Activated CD4-positive, CD25-positive, alpha-beta regulatory T cell treated with anti-CD3 and anti-CD28 coated beads, Interleukin-2, amount 50 U/mL, for 24 hours (primary cell): ENCODE measurements at places on chromosomes 16 and 17.

DNA sequence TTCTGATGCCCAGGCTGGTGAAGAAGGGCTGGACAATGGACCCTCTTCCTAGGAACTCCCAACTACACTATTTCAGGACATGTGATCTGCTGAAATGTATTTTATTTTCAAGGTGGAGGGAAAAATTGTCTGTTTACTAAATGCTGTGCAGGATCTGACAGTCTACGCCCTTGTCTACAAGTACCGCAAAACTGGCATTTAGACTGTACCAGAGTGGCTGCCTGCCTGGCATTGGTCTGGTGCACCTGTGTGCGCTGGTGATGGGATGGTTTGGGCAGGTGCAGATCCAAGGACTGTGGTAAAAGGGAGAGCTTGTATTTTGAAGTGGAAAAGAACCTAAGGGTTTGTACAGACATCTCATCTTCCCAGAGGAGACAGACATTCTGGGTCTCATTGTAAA lies 79.7 kb downstream of the AIPL1 start:
- no peak for ATAC-seq

DNA sequence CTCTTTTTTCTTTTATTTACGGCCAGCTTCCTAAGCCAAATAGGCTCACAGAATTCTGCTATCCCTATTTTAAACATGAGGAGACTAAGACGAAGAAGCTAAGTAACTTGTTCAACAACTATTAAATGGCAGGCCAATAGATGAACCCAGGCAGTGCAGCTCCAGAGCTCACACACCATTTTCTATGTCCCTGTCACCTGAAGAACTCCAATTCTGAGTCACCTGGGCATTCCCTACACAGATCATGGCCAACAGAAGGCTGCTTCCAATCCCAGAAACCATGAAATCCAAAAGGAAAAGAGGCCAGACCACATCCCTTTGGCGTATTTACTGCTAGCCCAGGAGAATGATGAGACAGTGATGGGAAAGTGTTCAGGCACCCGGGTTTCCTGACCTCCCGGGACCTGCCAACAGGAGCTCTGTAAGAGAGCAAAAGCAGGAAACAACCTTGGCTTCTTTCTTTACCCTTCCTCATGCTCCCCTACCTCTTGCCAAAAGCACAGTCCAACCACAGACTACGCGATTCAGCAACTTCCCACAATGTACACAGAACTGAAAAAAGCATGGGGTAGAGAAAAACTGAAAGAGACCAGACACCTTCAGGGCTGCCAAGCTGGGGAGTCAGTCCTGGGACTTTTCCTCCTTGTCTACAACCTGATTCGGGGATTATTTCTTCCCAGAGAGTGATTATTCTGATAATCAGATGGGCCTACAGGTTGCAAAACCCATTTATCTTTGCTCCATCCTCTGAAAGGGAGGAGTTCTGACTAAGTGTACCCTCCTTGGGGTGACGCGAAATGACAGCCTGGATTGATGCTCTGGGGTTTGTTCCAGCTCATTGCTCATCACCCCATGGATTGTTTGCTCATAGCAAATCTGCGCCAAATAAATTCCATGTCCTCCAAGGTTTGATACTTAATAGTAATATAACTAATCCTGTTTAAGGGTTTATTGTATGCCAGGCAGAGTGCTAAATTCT lies 47.8 kb upstream of the HAS3 start:
- ATAC-seq: no peak

GRCh38 chr16:64292161-64292560 lies 829.7 kb downstream of the CDH11 start:
- ATAC-seq: no peak

DNA sequence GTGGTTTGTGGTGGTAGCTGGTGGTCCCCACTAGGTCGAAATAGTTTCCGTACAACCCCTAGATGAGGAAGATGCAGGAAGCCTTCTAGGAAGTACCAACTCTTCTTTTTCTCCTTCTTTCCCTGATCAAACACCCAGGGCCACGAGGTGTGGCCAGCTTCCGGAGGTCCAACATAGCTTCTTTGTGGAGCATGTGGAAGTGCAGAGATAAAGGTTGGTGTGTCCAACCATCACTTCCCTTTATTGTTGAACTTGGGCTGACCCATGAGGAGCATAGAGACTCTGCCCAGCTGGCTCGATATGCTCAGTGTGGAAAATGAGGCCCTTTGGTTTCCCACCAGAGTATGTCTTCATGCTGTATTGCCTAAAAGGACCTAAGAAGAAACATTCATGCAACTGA lies 6.3 kb upstream of the RGS9 start:
- ATAC-seq: no peak

GRCh38 chr17:60508384-60508980 lies 17.6 kb downstream of the APPBP2 start:
- ATAC-seq: no peak

- no peak for ATAC-seq
Measured at GRCh38 chr16:1125471-1125870, 27.4 kb upstream of the CACNA1H start.

GRCh38 chr17:1709403-1709951 lies 700 bp downstream of the TLCD2 start:
- no peak for ATAC-seq

- ATAC-seq: no peak
Measured at GRCh38 chr17:6599364-6599763, 41.1 kb downstream of the KIAA0753 start.

DNA sequence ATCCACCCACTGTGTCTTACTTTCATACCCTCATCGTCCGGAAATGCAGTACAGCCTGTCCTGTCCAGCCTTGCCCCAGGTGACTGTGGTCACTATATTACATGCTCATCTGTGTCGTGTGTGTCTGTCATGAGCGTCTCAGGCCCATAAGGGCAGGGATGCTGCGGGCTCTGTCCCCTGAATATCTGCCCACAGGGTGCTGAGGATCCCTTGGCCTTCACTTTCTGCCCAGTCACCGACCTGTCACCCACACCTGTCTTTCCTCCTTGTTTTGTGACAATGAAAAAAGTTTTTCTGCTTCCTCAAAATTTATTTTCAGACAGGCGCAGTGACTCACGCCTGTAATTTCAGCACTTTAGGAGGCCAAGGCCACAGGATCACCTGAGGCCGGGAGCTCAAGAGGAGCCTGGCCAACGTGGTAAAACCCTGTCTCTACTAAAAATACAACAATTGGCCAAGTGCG lies 1.4 kb upstream of the CTRB1 start:
- ATAC-seq: no peak

- ATAC-seq: no peak
Measured at GRCh38 chr17:681738-682529, 32.7 kb downstream of the VPS53 start.

GRCh38 chr17:4934173-4934979 lies 2.3 kb downstream of the GP1BA start:
- no peak for ATAC-seq

GRCh38 chr17:34177642-34178041 lies 77.4 kb upstream of the CCL2 start:
- ATAC-seq: no peak
